ENCODE measurements at places on chromosomes 13 and 19. TPM values are rescaled to one million over a fixed set of nuclear protein-coding genes. Genes with fewer than 3 reads are reported as not detected.

DNA sequence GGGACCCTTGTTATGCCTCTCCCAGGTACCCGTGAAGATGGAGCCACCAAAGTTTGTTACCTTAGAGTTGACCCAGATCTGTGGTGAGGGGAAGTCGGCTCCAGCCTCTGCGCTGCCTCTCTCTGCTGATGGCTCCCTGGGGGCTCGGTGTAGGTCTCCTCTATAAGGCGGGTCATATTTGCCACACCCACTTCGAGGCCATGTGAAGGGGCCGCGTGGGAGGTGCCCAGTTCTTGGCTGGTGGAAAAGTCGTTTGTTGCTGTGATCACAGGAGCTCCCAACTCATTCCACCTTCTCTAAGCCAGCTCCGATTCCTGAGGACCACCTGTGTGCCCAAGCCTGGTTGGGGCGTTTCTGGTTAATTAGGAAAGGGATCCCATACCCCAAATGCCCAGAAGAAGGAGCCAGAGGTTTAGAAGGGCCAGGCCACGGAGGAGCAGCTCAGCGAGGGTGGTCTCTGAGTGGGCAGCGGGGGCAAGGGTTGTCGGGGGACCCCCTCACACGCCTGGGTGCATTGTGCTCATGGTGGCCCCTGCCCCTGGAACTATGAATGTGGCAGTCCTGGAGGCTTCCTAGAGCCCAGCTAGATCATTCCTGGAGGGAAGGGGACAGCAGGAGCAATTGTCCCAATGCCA lies 296.5 kb downstream of the ZNF536 start:
- no peaks in the 10 kb centered on the region for H3K36me3 ChIP-seq
- H3K4me1 ChIP-seq = no peaks in the 10 kb centered on the region
- DNase-seq = no peak
- no peak overlapping the region for H3K27ac ChIP-seq
- no peaks in the 10 kb centered on the region for H3K27me3 ChIP-seq

DNA sequence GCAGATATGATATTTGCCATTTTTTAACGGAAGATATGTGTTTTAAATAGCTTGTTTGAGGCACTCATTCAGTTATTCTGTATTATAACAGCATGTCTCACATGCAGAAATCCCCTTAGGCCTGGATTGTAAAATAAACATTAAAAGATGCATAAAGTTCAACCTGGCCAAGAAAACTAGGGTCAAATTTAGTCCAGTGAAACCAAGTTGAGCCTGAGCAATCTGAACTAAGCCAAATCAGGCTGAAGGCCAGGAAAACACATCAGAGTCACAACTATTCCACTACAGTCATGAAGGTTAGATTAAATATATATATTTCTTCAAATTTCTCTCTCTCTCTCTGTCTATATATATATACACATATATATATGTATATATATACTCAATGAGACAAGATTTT lies 504.8 kb downstream of the SLITRK1 start:
- H3K4me3 ChIP-seq = no peak overlapping the region
- no peaks in the 10 kb centered on the region for H3K36me3 ChIP-seq
- H3K27me3 ChIP-seq = no peaks in the 10 kb centered on the region
- H3K27ac ChIP-seq = no peak overlapping the region
- no peak for DNase-seq

GRCh38 chr19:3550947-3551791 lies 6.2 kb downstream of the MFSD12 start:
- no peaks in the 10 kb centered on the region for H3K36me3 ChIP-seq
- no peak overlapping the region for H3K27ac ChIP-seq
- H3K4me3 ChIP-seq = no peak overlapping the region
- no peaks in the 10 kb centered on the region for H3K27me3 ChIP-seq
- H3K4me1 ChIP-seq = peaks cover 3% of the 10 kb centered on the region

The AZU1 gene
- not detected for total RNA-seq

The CNFN gene
- total RNA-seq = not detected

DNA sequence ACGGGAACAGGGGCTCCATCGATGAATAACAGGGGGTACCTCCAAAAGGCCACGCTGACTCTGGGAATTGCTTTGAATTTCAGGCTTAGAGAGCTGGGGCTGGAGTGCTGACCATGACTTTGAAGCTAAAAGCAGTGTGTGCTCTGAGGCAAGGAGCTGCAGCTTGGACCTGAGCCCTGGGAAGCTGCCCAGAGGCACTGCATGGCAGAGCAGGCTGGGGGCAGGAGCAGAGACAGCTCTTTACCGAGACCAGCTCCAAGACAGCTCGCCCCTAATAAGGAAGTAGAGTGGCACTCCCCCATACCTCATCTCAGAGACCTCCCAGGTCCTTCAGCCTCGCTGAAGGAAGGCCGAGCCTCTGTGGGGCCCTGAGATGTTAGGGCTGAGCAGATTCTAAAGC lies 200.2 kb downstream of the COL4A1 start:
- peaks cover 13% of the 10 kb centered on the region for H3K4me1 ChIP-seq
- no peaks in the 10 kb centered on the region for H3K36me3 ChIP-seq
- H3K27ac ChIP-seq = peak overlapping the region; percentile 36
- no peak for DNase-seq

The IGLON5 gene
- not detected for total RNA-seq

The NLRP5 gene
- total RNA-seq = not detected

- peak; percentile 55 for DNase-seq
- H3K36me3 ChIP-seq = no peaks in the 10 kb centered on the region
- no peaks in the 10 kb centered on the region for H3K27me3 ChIP-seq
- H3K4me1 ChIP-seq = peaks cover 8% of the 10 kb centered on the region
Measured at GRCh38 chr19:38264486-38265212, at the start of gene SPINT2. Gene SPINT2 (plus strand): TSS chr19:38264573. CDS start chr19:38264893, 320 bp downstream.

The ZNF577 gene
- 3.9 TPM for total RNA-seq
